ENCODE measurements at places on chromosomes 7 and 10.

- DNase-seq, result no peak
Observed at GRCh38 chr10:77606751-77607150, 30.9 kb downstream of the KCNMA1 start.

DNA sequence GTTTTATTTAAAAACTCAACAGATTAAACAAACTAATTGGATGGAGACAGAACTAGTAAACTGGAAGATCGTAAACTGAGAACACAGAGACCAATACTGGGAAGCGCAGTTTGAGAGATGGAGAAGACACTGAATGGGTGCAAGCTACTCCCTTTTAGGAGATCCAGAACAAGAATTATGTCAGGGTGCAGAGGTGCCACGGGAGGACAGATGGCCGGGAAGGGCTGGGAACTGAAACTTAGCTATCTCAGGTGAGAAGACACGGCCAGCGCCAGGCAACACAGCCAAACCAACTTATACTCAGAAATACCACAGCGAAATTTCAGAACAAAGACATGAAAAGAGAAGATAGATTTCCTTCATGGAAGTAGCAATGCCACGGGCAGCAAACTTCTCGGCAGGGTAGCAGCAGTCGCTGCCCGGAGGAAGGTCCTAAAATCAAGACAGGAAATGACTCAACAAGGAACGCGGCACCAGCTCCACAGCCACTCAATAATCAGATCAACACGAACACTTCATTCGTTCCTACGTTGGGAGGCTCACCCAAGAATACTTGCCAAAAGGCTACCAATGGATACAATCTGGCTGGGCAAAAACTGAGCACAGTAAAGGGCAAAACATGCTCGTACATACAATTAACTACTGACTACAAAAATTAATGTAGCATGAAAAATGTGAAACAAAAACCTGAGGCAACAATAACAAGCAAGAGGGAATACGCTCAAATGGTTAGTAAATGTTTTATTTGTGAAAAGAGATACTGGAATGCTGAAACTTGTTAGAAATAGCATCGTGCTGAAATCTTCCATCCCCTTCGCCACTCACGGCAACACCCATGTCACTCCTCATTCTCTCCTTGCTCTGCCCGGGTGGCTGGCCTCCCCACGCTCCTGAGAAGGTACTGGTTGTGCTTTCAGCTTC lies 2.2 kb upstream of the LRRC27 start:
- DNase-seq, result peak; percentile 55

GRCh38 chr7:103766660-103767059 lies 222.8 kb downstream of the RELN start:
- no peak for DNase-seq

GRCh38 chr7:101099969-101100781 lies 14.9 kb downstream of the TRIM56 start:
- DNase-seq, result peak; percentile 73
